HAP-1 (cell line): ENCODE measurements at places on chromosomes 4 and X.
A peak's percentile ranks its signal among the peaks of the same experiment; 100 is the strongest.

DNA sequence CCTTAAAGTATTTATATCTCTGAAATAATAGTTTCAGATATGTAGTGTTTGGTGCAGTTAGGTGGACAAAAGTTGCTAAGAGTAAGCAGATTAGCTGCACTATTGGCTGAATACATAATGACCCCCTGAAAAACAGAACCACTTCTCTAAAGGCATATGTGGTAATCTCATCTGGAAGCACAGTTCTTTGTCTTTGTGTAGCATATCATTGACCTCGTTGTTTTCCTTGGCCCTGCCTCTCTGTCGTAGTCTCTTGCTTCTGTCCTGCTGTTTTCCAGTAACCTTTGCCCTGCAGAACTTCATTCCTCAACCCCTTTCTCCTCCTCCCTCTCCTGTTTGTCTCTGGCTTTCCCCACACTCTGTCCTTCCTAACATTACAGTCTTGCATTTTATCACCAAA is 41.4 kb downstream of the JADE3 start:
- DNase-seq, result peak; percentile 47

DNA sequence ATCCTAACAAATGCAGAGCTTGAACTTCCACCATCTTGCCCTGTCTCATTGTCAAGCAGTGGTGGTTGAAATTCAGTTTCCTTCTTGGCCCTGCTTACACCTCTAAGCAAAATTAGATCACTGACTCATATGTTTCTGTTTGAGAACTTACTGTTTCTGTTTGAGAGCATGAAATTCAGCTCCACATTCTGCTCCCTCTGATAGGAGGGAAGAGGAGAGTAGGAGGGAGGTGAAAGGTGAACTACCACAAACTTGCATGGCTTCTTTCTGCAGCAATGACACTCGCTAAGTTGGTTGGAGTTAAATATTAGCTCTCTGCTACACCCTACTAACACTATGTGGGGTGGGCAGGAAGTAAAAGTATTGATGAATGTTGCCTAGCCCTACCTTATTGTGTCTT is 117.8 kb upstream of the EDA2R start:
- no peak for DNase-seq

GRCh38 chrX:140765043-140765784 is 55.7 kb downstream of the LINC00632 start:
- peak; percentile 33 for DNase-seq

GRCh38 chr4:140342620-140343019 is 30.8 kb upstream of the SCOC start:
- no peak for DNase-seq

GRCh38 chr4:41215969-41216293 is 1.6 kb upstream of the APBB2 start:
- no peak for DNase-seq

- DNase-seq, result no peak
Observed at GRCh38 chr4:149158817-149159216, 656.8 kb downstream of the IQCM start.

GRCh38 chrX:111387470-111388070 is 24.4 kb downstream of the DCX start:
- no peak for DNase-seq

GRCh38 chr4:159682996-159683395 is 580.1 kb downstream of the RAPGEF2 start:
- DNase-seq, result no peak

DNA sequence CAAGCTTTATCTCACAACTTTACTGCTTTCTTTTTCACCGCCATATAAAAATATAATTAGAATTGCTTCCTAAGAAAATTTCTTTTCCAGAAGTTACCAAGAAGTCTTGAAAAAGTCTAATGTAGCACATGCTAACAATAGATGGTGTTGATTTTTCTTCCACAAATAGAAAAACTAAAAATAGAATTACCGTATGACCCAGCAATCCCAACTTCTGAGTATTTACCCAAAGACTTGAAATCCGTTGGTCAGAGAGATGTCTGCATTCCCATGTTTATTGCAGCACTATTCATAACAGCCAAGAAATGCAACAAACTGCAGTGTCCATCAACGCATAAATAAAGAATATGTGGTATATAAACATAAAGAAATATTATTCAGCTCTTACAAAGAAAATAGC is 17.8 kb upstream of the EDNRA start:
- DNase-seq, result no peak

DNA sequence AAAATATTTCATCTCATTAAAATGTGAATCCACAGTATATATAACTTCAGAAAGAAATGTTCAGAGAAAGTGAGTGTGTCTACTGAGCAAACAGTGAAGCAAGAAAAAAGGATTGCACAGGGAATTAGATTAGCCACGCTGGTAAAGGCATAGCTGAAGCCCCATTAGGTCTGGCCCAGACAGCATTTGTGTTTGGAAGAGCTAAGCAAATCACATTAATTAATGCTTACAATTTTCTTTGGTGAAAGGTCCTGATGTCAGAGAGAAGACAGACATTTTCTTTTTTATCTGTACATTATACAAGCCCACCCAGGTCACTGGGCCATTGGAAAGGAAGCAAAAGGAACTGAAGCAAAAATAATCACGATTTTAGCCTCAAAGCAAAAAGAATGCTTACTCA is 354.6 kb downstream of the GRID2 start:
- no peak for DNase-seq

DNA sequence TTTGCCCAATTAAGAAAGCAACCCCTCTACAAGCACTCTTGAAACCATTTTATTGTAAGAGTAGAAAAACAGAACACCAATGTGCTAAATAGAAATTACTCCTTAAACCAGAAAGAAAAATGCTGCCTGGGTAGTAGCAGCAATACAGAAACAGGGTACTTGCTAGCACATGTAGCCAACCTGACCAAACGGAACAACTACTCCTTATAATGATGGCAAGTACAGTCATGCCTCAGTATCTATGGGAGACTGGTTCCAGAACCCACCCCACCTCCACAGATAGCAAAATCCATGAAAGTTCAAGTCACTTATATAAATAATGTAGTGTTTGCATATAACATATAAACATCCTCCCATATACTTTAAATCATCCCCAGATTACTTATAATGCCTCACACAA is 168.8 kb downstream of the ATRX start:
- no peak for DNase-seq

- peak; percentile 12 for DNase-seq
Observed at GRCh38 chr4:14787894-14788293, 214.4 kb upstream of the CPEB2 start.

GRCh38 chrX:102652031-102652688 is 877 bp downstream of the GPRASP1 start:
- no peak for DNase-seq

DNA sequence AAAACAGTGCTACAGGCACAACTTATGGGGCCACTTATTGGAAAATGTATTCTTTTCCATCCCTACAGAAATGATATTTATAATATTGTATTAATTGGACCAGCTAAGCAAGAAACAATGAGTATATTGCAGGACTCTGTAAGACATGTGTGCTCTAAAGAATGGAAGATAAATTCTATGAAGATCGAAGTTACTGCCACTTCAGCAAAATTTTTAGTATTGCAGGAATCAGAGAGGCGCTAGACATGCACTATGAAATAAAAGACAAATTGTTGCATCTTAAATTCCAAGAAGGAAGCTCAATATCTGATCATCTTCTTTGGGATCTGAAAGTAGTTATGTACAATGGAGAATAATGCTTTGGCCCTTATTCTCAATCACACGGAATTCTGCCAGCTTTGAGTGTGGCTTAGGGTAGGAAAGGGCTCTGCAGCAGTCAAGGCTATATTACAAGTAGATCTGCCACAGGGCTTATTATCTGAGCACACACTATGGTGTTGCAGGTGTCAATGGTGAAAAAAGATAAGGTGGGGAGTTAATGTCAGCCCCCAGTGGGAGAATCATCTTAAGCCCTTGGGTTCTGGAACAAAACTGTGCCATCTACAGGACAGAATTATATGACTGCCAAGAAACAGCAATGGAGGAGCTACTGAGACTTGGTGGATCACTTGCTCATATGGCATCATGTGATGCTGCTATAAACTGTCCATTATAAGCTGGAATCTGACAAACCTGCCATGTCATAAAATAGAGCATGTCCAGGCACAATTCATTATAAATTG is 334.0 kb upstream of the NDST3 start:
- DNase-seq, result no peak

DNA sequence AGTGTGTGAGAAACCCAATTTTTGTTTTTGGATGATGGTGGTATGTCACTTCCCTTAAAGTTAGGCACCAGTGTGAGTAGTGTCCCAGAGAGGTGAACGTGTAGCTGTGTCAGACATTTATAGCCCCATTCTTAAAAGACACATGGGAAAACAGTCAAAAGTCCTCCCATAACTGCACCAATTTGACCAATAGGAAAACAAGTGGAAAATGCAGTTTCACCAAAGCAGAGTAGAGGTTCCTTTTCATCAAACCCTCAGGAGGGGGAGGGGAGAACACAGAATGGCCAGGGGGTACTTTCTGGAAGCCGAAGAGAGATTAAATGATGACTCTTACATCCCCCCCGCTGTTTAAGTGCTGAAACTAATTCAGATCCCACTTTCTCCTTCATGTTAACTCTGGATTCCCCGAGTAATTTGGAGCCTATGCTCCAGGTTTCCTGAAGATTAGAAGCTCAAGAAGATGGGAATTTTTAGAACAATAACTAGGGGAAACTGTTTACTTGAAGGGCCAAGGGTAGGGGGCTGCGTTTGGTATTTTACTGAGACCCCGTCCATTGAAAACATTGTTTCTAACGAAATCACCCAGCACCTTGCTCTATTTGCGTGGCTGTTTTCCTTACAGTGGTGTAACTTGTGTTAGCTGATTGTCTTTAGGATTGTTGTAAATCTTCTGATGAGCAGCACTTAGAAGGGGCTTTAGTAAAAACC is 2.1 kb upstream of the LEF1 start:
- no peak for DNase-seq

- DNase-seq, result no peak
Observed at GRCh38 chrX:22397566-22397965, 124.9 kb downstream of the CBLL2 start.

GRCh38 chr4:31442236-31442635 is 722.1 kb downstream of the PCDH7 start:
- no peak for DNase-seq

DNA sequence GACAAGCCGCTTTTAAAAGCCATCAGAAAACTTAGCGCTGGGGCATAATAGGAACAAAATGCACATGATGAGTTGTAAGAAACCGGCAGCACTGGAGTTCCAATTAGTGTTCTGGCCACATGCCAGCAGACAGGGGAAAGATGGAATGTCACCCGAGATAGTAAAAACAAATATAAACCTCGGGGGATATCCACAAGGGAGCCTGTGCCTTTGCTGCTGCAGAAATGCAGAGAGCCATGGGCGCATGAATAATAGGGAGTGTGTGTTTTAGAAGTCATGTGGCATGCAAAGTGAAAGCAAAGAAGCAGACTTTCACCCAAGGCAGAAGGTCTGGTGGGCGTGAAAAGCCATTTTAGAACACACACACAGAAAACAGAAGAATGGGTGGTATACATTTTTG is 19.1 kb downstream of the GPRASP3 start:
- DNase-seq, result peak; percentile 26

DNA sequence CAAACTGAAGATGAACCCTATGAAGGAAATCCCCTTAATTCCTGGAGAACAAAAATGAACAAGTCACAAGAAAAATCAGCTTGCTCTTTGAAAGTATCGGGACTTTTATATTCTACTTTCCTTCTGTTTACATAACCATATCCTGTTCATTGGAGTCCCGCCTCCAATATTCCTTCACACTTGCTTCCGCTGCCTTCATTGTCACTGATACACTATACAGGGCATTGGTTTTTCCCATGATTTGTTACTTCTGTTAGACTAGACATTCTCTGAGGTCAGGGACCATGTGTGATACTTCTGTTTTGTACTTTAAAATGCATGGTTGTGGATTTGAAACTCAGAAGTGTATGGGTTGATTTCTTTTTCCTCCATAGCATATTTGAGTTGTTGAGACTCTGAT is 18.8 kb downstream of the MCUB start:
- DNase-seq, result no peak

DNA sequence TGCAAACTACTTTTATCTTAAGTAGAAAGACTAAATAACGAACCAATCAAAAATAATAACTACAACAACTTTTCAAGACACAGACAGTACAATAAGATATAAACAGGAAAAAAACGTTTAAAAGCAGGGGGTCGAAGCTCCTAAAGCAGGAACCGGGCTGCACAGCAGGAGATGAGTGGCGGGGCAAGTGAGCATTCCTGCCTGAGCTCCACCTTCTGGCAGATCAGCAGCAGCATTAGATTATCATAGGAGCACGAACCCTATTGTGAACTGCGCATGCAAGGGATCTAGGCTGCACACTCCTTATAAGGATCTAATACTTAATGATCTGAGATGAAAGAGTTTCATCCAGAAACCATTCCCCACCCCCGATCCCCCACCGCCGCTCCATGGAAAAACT is 146.2 kb downstream of the TEX11 start:
- DNase-seq, result peak; percentile 21

- no peak for DNase-seq
Observed at GRCh38 chrX:109740433-109740809, 7.4 kb upstream of the ACSL4 start.
